ENCODE measurements at places on chromosomes 5 and 9.
A peak's percentile ranks its signal among the peaks of the same experiment; 100 is the strongest.

- no peak for DNase-seq
These were observed 134.5 kb downstream of the TRIO start for GRCh38 chr5:14277385-14278320.

DNA sequence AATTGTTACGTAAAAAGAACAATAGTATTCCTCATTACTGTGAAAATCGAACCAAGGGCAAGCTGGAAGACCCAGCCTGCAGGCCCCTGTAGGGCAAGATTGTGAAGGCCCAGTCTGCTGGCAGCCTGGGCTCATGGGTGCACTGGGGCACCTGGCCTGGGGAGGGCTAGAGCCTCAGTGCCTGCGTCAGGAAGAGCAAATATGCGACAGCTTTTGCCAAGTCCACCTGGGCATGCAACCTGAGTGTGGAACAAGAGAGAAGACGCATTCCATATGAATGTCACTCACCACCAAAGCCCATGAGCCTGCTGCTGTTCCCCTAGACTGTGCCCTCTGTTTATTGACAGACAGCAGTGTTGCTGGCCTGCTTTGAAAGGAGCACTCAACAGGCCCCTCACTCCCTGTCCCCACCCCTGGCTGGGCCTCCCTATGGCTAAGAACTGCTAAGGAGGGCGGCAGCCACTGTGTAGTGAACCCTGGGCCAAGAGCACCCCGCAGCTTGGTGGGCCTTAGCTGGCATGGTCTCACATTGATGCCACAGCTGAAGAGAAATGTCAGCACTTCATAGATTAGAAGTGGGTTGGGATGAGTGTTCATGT lies 28.2 kb downstream of the PSD2 start:
- DNase-seq: no peak

DNA sequence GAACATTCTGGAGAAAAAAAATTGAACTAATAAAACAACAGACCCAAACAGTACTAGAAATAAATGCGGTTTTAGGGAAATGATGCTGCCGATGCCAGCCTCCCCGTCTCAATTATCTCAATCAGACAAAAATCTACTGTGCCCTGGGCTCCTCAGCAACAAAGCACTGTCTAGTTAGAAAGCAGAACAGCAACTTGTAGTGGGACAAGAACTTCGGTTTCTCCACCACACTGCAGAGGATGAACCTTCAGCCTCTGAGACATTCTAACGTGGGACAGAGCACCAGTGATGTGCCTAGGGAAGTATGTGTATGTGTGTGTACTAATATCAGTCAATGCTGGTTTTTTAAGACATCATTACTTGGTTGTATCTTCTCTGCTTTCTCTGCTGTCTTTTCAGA lies 11.1 kb upstream of the CAST start:
- no peak for DNase-seq

DNA sequence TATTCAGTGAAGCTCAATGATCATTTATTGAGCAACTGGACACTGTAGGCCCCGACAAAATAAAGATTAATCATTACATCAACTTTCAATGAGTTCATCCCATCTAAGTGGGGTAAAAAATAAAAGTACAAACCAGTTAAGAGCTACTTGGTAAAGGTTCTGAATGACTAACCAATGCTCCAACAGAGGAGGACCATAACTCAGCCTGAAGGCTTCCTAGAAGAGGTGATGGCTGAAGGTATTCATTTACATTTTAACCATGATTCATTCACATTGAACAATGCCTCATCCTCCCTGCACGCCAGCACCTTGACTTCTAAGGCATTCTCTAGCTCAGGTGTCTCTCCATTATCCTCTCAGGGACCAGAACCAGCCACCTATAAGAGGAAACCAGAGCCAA lies 201.4 kb downstream of the ZNF462 start:
- DNase-seq: no peak

DNA sequence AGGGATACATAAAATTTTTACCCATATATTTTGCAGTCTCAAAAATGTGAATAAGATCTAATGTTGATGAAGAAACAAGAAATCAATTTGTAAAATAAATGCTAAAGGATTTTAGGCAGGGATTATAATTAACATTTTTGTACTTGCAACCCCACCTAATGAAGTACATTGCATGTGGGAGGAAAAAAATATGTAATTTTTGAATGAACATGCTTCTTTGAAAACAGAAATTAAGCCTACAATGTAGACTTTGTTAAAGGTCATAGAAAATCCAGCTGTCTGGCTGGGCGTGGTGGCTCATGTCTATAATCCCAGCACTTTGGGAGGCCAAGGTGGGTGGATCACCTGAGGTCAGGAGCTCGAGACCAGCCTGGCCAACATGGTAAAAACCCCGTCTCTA lies 15.6 kb downstream of the SLC27A6 start:
- no peak for DNase-seq

DNA sequence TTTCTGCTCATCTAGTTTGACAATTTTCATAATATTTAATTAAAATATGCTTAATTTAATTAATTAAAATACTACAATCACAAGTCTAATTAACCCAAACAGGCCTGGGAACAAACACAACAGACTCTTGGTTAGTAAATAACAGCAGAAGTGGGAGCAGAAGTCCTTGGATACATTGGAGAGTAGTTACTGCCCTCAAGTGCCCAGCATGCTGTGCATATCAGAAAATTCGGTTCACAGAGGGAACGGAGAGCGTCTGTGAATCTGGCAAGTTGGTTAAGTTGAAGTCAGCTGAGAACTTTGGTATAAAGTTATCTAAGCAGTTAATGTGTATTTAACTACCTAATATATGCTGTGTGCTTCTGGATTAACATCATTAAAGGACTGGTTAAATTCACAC lies 87.0 kb upstream of the ATG10 start:
- DNase-seq: no peak

DNA sequence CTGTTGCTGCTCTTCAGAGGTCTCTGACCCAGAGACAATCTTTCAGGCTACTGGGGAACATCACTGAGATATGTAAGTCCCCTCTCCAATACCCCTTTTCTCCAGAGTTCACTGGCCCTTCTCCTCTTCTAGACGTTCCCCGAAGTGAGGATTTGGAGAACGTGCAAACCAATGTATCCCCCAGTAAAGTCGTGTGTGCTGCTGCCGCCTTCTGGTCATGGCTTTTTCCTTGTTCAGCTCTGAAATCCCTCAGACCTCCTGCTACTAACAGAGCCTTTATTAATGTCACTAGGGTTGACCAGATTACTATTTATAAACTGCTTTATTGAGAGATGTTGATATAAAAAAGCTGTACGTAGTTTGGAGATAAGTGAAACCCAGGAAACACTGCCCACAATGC lies 1028.6 kb downstream of the CDH9 start:
- no peak for DNase-seq

GRCh38 chr5:135237748-135238103 lies 161.3 kb downstream of the MACROH2A1 start:
- no peak for DNase-seq

DNA sequence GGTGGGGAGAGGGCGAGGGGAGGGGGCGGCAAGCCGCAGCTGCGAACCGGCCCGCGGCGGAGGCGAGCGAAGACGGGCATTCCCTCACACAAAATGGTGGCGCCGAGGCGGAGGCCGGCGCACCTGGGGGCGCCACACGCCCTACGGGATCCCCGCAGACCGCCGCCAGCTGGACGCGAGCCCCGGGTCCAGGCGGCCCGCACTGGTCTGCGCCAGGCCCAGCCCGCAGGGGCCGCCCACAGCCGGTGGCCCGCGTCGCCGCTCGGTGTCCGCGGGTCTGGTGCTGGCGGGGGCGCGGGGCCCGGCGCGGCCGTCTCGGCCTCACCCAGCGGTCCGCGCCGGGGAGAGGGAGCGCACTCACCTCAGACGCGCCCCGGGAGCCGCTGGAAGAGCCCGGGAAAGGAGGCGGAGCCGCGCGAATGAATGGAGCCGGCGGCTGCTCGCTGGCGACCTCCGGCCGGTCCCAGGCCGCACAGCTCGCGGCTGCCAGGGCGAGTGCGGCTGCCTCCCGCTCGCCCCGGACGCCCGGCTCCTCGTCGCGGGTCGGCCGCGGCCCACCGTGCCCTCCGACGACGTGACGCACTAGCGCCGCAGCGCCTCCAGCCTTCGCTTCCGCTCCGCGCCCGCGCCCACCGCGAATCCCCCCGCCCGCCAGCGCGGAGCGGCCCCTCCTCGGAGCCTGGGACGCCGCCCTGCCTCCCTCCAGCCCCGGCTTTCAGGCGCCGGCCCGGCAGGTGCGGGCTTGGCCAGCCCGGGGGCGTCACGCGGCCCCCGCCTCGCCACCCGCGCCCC lies at the start of gene FAM169A:
Gene FAM169A (minus strand): TSS at position 584 of the 792 bp plus-strand sequence. CDS start 24,711 bp downstream, outside the sequence.
- peak; percentile 22 for DNase-seq

DNA sequence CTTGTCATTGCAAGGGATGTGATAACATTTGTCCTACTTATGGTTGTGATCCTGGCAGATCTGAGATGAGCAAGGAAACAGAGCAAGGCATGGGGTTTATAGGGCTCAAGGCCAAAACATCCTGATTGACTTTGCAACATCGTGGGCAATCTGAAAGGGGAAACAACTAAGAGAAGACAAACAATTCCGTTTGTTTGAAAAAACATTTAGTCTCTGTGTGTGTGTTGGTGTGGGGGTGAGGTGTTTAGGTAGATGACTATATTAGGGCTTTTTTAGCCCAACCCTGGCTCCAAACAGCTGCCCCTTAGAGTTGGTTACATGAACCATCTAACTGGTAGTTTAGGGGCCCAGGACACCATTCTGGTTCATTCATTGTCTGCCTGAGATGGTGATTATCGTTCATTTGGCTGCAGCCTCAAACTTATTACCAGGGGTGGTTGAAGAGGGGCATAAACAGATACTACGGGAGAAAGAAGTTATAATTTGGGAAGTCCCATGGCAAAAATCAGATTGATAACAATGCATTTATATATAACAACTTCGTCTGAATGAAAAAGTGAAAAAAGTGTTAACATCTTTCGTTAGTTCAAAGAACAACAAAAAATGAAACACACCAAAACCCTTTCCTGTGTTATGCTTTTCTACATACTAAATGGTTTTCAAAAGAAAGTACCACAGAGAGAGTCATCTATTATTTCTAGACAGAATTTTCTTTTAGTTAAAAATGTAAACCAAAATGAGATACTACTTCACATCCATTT lies 5.7 kb downstream of the FYB1 start:
- DNase-seq: no peak

- DNase-seq: no peak
These were observed 32.7 kb downstream of the PSD2 start for GRCh38 chr5:139828207-139828895.

GRCh38 chr5:145853781-145854376 lies 18.7 kb upstream of the PRELID2 start:
- no peak for DNase-seq

- DNase-seq: no peak
These were observed 166.4 kb downstream of the PRELID2 start for GRCh38 chr5:145668714-145669113.

- no peak for DNase-seq
These were observed 2124.9 kb downstream of the MAT2B start for GRCh38 chr5:165630261-165630778.

GRCh38 chr5:143434261-143435209 lies 31.0 kb upstream of the NR3C1 start:
- DNase-seq: peak; percentile 24

DNA sequence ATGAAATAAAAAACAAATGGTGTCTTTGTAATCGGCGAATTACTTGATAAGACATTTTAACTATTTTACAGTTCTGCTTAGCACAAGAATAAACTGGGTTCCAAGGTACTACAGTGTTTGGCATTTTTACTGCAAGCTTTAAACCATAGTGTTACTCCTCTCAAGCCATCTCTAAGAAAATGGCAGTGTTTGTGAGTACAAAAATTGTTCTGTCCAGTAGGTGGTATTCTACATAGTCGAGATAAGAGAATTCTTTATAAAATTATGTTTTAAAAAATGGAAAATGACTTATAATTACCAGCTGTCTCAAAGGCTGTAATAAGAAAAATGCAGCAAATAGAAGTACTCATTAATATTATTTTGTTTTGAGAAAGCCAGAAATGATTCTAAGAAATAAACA lies 3.2 kb downstream of the SMIM15 start:
- DNase-seq: no peak

- DNase-seq: no peak
These were observed 15.4 kb upstream of the SUSD3 start for GRCh38 chr9:93043122-93043521.

GRCh38 chr5:108919591-108920326 lies 172.1 kb downstream of the FER start:
- no peak for DNase-seq

DNA sequence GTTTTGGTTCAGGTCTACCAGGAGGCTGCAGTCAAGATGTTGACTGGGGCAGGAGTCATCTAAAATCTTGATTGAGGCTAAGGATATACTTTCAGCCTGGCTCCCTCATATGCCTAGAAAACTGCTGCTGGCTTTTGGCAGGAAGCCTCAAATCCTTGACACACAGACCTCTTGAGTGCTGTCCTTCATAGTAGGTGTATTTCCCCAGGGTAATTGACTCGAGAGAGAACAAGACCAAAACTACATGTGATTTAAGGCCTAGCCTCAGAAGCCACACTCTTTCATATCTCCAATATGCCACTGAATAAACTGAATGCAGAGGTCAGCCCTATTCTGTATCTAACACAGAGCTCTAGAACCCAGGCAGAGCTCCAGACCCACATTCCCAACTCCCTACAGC lies 402.3 kb upstream of the ADAMTS16 start:
- no peak for DNase-seq

DNA sequence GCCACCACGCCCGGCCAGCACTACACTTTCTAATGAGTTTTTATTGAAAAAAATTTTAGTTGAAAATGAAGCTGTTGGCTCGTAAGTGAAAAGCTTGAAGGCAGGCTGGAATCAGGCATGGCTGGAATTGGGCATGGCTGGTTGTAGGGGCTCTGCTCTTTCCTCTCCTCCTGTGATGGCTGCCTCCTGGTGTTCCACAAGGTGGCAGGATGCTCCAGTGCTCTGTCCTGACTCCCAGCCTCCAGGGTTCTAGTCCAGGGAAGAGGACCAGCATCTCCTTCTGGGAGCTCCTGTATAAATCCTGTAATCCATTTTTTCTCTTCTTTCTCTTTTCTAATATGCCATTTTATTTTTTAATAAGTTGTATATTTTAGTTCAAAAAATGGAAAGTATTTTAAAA lies 57.2 kb upstream of the DHFR start:
- no peak for DNase-seq

- no peak for DNase-seq
These were observed 17.0 kb downstream of the CTSL start for GRCh38 chr9:87742813-87743428.

DNA sequence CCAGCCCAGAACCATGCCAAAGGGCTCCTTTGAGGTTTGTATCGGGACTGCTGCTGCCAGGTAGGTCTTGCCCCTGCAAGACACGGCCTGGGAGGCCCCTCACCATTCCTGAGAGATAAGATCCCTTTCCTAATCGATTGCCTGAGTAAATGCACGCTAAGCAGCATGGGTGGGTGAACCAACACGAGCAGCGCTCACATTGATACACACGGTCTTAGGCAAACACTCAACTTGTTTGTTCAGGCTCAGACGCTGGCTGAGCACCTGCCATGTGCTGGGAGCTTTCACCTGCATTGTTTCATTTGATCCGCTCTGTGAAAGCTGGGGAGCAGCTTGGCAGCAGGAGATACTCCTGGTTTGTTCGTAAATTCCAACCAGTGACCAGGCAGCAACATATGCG lies 76.9 kb upstream of the NEURL1B start:
- DNase-seq: no peak
